ENCODE measurements at places on chromosomes 1 and 21.

GRCh38 chr1:228379666-228380065 lies 27.0 kb downstream of the TRIM11 start:
- no peak for DNase-seq

DNA sequence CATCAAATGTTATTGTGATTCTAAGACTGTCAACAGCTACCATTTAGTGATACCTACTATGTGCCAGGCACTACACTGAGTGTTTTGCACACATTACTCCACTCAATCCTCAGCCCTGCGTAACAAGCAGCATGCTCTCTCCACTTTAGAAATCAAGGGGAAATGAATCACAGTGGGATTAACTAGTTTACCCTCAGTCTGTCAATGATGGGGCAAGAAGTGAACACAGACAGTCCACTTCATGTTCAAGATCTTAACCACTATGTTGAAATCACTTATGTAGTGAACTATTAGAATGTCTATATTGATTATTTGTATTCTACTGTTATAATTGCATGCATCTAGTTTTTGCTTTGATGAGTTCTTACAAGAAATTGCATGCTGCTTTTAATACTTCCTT lies 165.3 kb downstream of the LTN1 start:
- no peak for DNase-seq

DNA sequence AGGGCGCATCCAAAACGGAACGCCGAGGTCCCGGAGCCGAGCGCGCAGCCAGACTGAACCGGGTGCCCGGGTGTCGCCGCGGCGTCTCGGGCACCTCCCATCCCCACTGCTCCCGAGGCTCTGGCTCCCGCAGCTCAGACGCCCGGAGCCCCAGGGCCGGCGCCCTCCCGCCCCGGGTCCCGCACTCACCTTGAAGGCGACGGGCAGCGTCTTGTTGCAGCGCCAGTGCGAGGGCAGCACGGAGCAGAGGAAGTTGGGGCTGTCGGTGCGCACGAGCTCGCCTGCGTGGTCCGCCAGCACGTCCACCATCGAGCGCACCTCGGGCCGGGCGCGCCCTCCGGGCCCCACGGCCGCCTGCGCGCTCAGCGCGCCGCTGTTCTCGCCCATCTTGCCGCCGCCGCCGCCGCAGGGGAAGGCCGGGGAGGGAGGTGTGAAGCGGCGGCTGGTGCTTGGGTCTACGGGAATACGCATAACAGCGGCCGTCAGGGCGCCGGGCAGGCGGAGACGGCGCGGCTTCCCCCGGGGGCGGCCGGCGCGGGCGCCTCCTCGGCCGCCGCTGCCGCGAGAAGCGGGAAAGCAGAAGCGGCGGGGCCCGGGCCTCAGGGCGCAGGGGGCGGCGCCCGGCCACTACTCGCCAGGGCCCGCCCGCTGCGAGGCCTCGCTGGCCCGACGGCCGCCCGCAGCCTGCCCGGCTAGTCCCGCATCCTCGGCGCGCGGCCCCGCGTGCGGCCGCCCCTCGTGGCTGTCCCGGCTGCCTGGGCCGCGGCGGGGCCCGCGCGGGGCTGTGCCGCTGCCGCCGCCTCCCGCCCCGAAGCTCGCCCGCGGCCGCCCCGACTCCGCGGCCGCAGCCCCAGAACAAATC lies 447 bp downstream of the RUNX3 start:
- DNase-seq = no peak

DNA sequence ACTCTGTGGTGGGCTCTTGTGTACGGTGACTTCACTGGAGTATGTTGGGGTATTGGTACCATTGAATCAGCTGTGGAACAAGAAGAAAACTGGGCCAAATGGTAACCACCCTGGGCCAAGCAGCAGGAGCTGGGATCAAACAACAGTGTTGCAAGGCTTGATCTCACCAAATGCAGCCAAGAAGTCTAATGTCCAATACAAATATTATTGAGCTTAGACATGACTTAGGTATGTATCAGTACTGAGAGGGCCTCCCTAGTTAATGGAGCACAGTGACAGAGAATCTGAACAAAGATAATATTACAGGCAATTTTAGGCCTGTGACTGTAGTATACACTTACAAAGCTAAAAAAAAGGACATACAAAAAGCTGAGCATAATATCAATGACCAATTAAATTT lies 604.8 kb downstream of the PLA2G4A start:
- no peak for DNase-seq

Measured in NCI-H1092 (cell line).